ENCODE measurements at places on chromosomes 4 and X.

DNA sequence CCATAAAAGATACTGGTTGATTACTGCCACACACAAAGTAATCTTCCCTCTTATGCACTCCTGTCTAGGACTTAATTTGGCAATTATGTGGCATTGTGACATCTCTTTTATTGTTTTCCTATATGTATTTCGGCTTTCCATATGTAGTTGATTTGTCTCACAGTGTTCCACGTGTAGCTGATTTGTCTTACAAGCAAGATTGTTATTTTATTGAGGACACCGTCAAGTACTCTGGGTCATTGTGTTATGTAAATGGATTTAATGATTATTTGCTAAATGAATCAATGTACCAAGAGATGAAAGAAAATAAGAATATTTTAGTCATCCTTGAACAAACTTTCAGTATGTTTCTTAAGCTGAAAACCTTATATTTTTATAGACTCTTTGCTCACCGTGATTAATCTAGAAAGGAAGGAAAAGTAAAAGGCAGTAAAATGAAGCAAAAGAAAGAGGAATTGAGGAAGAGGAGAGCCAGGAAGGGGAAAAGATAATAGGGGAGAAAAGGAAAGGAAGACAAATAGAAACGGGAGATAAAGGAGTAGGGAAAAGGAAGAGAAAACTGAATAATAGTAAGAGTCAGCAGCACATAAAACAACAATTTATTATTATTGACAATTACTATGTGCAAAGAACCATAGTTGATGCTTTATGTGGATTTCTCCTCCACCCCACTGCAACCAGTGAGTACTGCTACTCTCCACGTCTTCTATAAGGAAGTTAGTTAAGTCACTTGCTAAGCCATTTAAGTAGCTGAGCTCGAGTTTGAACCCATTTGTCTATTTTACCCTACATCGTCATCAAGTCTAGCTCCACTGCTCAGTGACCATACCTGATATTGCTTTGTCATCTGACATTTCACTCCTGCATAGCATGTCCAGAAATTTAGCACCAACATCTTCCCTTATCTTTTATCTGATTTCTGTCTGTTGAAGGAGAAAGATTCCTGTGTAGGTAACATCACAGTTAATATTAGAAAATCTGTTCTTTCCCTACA is 336.5 kb downstream of the BMPR1B start:
- DNase-seq = no peak

GRCh38 chr4:7727749-7728148 is 211.9 kb downstream of the AFAP1 start:
- DNase-seq = no peak

- DNase-seq = no peak
Observed at GRCh38 chr4:18419780-18420179, 398.2 kb upstream of the LCORL start.

- DNase-seq = no peak
Observed at GRCh38 chr4:120316416-120316815, 249.8 kb upstream of the MAD2L1 start.

- DNase-seq = no peak
Observed at GRCh38 chrX:118632862-118633261, 94.5 kb upstream of the IL13RA1 start.
